ENCODE measurements at places on chromosomes 4 and X. TPM values are rescaled to one million over a fixed set of nuclear protein-coding genes. Genes with fewer than 3 reads are reported as not detected.

DNA sequence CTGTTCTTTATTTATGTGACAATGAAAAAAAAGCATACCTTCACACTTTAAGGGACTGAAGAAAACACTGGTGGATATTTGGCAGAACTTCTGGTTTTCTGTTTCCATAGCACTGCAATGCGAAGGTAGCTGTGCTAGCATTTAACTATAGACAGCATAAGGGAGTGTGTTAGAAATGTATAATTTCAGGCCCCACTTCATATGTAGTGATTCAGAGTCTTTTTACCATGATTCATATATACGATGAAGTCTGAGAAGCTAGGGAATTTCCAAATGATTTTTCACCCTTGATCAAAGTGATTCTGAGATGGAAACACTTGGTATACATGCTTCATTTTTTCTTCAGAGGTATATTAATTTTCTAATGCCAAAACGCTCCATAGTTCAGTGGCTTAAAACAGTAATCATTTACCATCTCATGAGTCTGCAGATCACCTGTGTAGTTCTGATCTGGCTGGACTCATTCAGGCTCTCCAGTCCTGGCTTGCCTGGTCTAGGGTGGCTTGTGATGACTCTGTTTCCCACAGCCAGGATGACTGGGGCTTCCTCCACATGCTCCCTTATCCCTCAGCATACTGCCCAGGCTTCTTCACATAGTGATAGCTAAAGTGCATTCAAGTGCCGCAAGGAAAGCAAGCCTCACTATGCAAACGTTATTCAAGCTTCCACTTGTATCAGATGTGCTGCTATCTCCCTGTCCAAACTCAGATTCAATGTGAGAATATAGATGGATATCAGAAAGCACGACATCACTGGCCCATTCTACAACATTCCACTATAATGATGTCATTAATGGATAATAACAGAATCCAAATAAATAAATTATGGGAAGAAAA lies 790.1 kb downstream of the TECRL start:
- DNase-seq: no peak

DNA sequence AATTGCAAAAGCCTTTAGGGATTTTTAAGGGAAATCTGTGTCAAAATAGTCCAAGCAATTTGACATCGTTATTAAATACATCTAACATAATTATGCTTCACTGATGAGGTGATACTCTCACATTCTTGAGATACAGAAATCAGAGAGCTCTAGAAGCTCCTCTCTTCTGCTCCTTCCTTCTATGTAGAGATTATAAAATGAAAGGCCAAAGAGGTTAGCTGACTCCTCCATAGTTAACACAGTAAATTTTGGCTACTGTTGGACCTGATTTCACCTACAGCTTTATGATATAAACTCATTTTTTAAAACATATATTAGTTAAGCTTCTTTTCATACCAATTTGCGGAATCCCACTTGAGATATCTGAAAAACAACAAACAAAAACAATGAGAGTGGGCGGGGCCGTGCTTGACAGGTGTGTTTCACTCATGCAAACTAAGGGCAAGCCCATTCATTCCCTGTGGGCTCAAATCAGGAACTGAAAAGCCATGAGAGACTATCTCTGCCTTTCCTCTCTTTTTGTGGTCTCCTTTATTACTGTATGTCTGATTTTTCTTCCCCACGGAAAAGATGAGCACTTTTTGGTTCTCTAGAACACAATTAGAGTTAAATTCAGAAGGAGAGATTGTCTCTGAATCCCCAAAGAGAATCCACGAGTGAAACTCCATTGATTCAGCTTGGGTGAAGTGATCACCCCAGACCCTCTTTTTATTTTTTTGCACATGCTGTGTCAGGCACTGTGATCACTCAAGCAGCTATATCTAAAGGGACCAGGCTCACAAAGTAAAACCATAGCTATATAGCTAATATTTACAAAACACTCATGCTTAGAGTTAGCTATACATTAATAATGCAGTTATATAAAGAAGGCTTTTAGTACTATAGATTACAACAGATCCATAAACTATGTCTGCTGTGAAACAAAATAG lies 566.3 kb downstream of the IL15 start:
- DNase-seq: no peak

DNA sequence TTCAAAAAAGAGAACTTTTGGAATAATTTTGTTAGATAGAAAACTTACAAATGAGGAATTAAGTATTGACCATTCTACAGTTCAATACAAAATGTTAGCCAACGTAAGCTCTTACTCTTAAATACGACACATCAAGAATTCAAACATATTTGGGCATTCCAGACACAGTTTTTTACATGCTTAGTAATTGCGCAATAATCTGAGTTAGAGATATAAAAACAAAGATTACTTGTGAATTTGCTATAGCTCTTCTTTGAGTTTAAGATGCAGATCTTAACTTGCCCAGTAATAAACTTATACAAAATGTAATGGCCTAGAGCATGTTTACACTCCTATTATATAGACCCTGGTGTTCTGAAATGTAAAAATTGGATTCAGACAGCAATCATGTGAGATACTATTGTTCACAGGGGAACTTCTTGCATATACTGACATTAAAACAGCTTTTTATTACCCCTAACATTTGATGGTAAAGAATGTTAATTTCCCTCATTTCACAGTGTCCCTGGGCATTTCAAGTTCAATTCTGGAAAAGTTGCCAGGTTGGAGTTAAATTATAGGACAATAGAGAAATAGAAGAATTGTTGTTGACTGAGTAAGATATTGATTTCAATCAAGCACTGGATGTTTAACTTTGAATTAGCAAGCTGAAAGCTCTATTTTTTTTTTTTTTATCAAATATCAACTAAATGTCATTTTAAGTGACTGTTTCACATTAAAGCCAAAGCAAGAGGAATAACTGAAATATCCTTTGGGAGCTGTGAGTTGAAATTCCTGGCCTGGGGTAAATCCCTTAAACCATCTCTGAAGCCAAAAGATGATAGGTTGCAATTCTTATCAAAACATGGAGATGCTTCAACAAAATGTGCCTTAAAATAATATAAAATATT lies 910 bp downstream of the HPGDS start:
- no peak for DNase-seq

DNA sequence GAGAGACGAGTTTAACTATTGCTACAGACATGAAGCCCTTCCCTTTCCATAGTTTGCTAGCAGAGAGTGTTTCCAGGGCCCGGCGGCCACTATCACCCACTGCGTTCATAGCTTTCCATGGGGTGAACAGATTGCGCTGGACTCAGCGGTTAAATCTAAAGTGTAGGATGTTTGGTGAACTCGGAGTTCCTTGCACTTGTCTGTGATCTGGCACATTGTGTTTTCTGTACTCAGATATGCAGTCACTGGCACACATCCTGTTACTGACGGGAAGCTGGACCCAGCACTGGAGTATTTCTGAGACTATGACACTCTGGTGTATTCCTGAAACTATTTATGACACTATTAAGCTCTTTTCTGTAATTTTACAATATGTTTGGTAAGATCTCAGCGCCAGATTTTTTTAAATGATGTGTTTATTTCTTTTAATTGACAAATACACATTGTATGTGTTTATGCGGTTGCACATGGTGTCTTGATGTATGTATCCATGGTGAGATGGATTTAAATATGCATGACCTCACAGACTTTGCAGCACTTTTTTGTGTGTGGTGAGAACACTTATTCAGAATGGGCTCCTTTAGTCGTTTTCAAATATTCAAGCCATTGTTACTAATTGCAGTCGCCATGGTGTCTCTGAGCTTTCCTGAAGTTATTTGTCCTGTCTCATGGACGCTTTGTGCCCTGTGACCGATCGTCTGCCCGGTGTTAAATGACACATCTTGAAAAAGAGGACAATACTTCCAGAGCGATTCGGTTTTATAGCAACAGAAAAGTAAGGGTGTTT lies 14.1 kb downstream of the CD99 start:
- DNase-seq: no peak

DNA sequence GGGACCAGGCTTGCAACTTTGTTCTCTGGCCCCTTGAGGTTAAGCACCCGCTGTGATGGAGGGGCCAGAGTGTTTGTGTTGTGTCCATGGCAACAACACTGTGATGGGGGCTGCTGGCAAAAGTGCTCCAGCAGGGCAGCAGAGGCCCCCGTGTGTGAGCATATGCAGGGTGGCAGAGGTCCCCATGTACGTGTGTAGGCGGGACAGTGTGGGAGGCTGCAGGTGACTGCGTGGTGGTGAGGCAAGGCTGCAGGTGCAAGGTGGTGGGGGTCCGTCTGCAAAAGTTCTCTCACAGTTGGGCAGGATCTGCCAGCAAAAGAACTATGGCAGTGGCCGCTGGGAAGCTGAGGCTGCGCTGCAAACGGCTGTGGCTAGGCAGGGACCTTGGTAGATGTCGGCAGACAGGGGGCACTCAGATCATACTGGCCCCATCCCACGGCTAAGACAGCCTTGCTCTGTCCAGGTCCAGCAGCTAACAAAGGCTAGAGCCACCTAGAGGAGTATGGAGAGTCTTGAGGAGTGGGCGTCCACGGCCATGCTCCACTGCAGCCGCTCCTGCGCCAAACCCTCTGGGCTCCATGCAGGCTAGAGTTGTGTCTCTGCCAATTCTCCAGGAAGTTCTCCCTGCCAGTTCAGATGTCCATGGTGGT lies 46.8 kb upstream of the PASD1 start:
- DNase-seq: no peak

GRCh38 chr4:3137908-3138307 lies 63.4 kb downstream of the HTT start:
- no peak for DNase-seq

GLRA3 gene
- total RNA-seq: 0.09 TPM

TEX13C gene
- total RNA-seq: not detected

SERPINA7 gene
- total RNA-seq: not detected

Measured in NCI-H460 (cell line).